ENCODE measurements at places on chromosomes 7 and 10.

GRCh38 chr7:33100770-33101169 lies 8.4 kb downstream of the RP9 start:
- DNase-seq: no peak
- H3K4me1 ChIP-seq: peaks cover 3% of the 10 kb centered on the region
- H3K27me3 ChIP-seq: no peaks in the 10 kb centered on the region
- no peak overlapping the region for H3K4me3 ChIP-seq
- no peak overlapping the region for H3K27ac ChIP-seq

GRCh38 chr10:49108656-49109055 lies 6.7 kb downstream of the VSTM4 start:
- no peaks in the 10 kb centered on the region for H3K36me3 ChIP-seq
- H3K27me3 ChIP-seq: peaks cover 14% of the 10 kb centered on the region
- H3K27ac ChIP-seq: no peak overlapping the region
- H3K4me3 ChIP-seq: no peak overlapping the region
- H3K4me1 ChIP-seq: no peaks in the 10 kb centered on the region

GRCh38 chr7:28865601-28866144 lies 92.5 kb downstream of the TRIL start:
- no peaks in the 10 kb centered on the region for H3K36me3 ChIP-seq
- peaks cover 9% of the 10 kb centered on the region for H3K27me3 ChIP-seq
- H3K4me1 ChIP-seq: no peaks in the 10 kb centered on the region
- H3K4me3 ChIP-seq: no peak overlapping the region

GRCh38 chr10:80436446-80437098 lies 17.5 kb upstream of the TSPAN14 start:
- H3K4me3 ChIP-seq: no peak overlapping the region
- H3K27ac ChIP-seq: no peak overlapping the region
- H3K36me3 ChIP-seq: no peaks in the 10 kb centered on the region
- DNase-seq: no peak
- no peaks in the 10 kb centered on the region for H3K4me1 ChIP-seq
- H3K27me3 ChIP-seq: peaks cover 17% of the 10 kb centered on the region

DNA sequence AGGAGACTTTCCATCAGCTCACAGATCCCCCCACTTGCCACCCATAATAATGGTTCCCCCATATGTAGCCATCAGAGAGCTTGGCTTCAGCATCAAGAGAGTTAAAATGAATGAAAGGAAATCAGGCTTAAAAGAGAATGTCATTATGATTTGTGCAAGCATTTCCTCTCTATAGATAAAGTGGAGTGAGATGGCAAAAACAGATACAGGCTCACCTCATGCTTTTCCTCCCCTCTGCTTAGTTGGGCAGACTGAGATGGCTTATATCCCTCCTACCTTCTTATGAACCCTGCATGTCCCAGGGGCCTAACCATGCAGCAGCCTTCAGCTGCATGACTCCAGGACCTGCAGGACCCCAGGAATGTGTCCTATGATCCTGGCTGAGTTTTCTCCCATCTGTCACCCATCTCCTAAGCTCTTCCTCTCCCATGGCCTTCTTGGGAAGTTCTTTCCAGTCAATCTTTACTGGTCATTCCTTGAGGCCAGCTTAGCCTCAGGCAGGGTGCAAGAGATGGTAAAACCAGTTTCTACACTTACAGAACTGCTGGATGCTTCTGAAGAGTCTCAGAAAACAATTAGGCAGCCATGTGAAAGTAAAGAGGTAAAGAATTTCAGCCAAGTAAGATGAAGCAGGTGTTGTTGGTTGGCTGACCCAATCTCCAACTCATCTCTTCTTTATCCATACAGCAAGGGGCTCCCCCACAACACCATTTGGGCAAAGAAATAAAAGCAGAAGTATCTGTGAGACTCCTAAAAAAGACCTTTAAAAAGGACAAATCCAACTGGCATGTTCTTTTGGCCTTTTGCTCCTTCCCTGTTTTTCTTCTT lies 159.7 kb downstream of the RTKN2 start:
- H3K36me3 ChIP-seq: peaks cover 7% of the 10 kb centered on the region
- H3K4me3 ChIP-seq: no peak overlapping the region
- no peaks in the 10 kb centered on the region for H3K27me3 ChIP-seq
- H3K4me1 ChIP-seq: peaks cover 53% of the 10 kb centered on the region
- DNase-seq: no peak

GRCh38 chr10:118003126-118003525 lies 43.6 kb downstream of the RAB11FIP2 start:
- no peak overlapping the region for H3K4me3 ChIP-seq
- H3K36me3 ChIP-seq: peaks cover 35% of the 10 kb centered on the region
- peaks cover 7% of the 10 kb centered on the region for H3K4me1 ChIP-seq
- no peaks in the 10 kb centered on the region for H3K27me3 ChIP-seq
- no peak for DNase-seq
- H3K27ac ChIP-seq: no peak overlapping the region

GRCh38 chr7:108836256-108836655 lies 266.6 kb downstream of the DNAJB9 start:
- no peak overlapping the region for H3K27ac ChIP-seq
- no peaks in the 10 kb centered on the region for H3K4me1 ChIP-seq
- no peak for DNase-seq
- H3K36me3 ChIP-seq: no peaks in the 10 kb centered on the region
- H3K27me3 ChIP-seq: no peaks in the 10 kb centered on the region
- H3K4me3 ChIP-seq: no peak overlapping the region

Data from activated CD4-positive, alpha-beta memory T cell treated with anti-CD3 and anti-CD28 coated beads, Interleukin-2, amount 10 ng/mL, durations not matched to agents 7 days and 5 days (primary cell).